ENCODE measurements at places on chromosomes 4 and X. TPM values are rescaled to one million over a fixed set of nuclear protein-coding genes. Genes with fewer than 3 reads are reported as not detected.

ZNF157 gene
- total RNA-seq, result not detected

SYTL5 gene
- 1.3 TPM for total RNA-seq

- DNase-seq, result no peak
Observed at GRCh38 chrX:103211012-103211715, 3.7 kb upstream of the BEX4 start.

DNA sequence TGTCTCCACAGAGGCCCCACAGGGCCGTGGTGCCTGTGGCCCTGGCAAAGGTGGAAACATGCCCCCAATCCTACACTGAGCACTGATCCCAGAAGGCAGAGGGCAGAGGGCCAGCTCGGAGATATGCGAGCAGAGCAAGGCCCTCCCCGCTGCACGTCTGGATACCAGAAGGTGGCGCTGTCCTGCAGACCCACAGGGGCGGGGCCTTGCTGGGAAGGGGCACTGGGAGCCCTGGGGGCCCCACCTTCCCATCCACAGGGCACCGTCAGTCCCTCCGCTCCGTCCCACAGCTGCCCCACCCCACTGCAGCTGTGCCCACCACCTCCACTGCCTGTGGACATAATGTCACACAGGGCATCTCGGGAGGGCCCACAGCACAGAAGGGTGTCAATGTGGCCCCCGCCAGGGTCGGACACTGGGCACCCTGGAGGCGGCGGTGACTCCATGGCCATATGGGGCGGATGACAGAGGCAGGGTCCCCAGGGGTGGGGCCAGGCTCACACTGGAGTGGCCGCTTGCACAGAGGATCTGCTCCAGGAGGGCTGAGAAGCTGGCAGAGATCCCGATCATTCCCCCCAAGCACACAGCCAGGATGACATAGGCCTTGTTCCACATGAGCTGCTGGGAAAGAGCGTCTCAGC is 4.8 kb downstream of the SLC49A3 start:
- peak; percentile 47 for DNase-seq

DNA sequence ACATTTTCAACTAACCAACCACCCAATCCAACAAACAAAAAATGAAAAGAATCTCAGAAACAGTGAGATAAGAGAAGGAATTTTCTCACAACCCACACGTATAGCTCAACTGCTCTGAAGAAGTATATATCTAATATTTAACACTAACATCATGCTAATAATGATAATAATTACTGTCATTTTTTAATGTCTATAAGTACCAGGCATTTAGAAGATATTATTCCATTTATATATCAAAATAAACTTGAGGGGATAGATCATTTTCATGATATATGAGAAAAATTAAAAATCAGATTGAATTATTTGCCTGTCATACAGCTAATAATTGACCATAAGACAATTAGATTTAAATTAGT is 4.2 kb upstream of the AFP start:
- no peak for DNase-seq

GRCh38 chr4:54085284-54085683 is 14.7 kb upstream of the GSX2 start:
- DNase-seq, result peak; percentile 92

DNA sequence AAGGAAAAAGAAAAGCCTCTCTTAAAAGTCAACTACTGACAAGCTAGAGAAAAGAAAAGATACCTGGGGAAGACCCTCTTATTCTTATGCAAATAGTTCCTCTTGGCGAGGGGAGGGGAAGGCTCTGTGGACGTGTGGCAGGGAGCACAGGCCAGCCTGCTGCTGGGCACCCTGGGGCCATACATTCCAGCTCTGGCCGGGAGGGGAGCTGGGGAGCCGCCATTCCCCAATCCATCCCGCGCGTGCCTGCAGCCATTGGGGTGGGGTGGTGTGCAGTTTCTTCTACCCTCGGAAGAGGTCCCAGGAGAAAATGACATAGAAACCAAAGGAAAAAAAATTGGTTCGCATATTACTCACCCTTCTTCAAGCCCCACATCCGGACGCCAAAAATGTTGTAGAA is 1496.4 kb downstream of the RPA4 start:
- DNase-seq, result peak; percentile 3

DNA sequence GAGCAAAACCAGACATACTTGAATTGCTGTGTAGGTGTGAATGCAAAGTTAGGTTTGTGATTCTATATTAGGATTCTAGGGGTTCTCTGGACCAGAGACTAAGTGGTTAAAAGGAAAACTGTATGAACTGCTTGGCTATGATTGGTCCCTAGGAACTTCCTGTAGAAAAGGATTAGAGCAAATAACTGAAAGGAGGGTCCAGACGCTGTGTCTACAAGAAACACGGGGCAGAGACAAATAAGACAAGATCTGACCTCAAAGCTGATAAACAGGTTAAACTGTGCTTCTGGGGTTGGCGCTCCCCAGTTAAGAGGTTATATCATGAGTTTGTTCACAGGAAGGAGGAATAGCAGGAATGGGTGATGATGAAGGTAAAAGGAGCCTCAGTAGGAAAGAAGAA is 183.6 kb downstream of the MGST2 start:
- DNase-seq, result no peak

GRCh38 chrX:136204571-136204970 is 46.6 kb downstream of the MAP7D3 start:
- DNase-seq, result peak; percentile 55

DNA sequence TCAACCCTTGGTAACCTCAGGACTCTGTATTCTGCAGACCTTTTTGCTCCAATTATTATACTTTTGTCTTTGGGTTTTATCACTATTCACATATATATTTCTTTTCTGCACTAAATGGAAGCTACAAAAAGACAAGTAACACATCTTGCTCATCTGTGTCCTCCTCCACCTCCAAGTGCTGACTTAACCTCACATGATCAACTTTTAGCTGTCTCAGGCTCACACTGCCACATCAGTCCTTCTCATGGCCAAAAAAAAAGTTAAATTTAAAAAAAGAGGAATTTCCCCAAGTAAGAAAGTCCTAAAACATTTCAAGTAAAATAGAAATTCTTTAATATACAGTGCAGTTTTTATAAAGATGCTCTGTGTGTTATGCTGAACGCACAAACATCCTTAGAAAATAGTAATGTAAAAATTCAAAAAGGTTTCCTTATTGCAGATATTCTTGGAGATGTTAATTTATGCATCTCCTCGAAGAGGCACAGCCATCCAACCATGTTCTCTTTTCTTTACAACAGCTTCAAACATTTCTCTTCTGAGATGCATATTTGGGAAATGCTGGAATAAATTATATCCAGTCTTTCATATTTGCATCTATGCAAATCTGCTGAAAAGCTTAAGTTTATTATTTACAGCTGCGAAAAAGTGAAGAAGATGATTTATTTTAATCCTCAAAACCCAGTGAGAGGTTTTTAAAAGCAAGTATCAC is 37.6 kb downstream of the ARAP2 start:
- no peak for DNase-seq

DNA sequence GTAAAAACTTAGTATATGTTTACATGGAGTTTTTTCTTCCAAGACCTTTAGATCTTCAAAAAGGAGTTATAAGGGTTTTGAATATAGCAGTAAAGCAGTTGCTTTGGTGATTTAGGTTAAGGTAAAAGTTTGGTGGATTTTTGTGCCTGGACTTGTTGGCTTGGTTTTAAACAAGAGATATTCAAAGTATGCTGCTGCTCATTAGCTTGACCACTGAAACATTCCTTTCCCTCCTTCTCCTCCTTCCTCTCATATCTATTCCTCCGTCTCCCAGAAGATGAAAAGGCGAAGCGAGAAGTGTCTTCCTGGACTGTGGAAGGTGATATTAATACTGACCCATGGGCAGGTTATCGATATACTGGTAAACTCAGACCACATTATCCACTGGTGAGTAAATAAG is 38.4 kb downstream of the METAP1 start:
- no peak for DNase-seq

- no peak for DNase-seq
Observed at GRCh38 chr4:25011135-25011866, 19.4 kb downstream of the LGI2 start.

- peak; percentile 92 for DNase-seq
Observed at GRCh38 chr4:26787461-26788340, 72.9 kb upstream of the STIM2 start.
